ENCODE measurements at places on chromosomes 3 and 15. TPM values are rescaled to one million over a fixed set of nuclear protein-coding genes. Genes with fewer than 3 reads are reported as not detected.

DNA sequence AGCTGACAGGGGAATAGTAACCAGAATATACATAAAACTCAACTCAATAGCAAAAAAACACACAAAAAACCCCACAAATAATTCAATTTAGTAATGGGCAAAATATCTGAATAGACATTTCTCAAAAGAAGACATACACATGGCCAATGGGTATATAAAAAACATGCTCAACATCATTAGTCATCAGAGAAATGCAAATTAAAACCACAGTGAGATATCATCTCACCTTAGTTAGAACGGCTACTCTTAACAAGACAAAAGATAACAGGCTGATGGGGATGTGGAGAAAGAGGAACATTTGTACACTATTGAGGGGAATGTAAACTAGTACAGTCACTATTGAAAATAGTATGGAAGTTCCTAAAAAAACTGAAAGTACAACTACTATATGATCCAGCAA, 678.6 kb downstream of the MECOM start:
- no peak for DNase-seq

The SMAD6 gene
- total RNA-seq, result 112 TPM

The KLHL40 gene
- total RNA-seq, result not detected

The APEH gene
- total RNA-seq, result 74.1 TPM

- DNase-seq, result peak; percentile 59
Measured at GRCh38 chr3:188296761-188297612, 143.0 kb downstream of the LPP start.

DNA sequence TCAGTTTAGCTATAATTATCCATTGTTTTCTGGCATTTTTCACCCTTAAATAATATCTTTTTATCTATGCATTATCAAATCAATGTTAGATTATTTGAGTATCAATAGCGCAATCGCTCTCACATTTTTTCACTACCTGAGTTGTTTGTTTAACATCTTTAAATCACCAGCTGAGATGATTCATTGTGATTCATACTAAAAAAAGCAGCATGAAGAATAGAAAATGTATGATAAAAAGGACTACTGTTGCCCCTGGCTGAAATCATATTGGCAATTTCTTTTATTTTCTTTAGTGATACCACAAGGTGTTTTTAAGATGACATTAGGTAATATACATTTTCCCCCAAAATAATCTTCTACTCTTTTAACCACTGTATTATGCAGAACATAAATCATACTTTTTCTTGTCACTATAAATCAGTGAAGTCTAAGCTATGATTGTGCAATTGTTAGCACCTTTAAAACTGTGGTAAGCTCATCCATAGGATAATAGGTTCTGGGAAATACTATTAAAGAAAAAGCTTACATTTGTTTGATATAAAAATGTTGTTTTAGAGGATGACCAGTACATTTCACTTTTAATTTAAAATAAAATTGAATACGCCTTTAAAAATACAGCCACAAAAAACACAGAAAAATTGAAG, 889.1 kb downstream of the NAALADL2 start:
- no peak for DNase-seq

DNA sequence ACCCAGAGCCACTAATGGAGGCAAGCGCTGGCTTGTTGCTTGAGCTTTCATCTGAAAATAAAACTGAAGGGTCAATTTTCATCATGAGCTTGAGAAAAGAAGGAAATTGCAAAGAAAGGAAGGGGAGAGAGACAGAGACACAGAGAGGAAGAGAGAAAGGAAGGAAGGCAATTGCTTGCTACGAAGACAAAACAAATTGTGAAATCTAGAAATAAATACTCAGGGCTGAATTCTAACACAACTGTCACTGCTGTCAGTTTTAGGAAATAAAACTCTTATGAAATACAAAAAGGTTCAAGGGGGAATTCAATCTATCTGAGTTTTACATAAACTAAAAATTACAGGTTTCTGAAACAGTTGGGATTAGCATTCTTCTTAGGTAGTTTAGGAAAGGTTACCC, 36.7 kb downstream of the FOXP1 start:
- DNase-seq, result no peak

DNA sequence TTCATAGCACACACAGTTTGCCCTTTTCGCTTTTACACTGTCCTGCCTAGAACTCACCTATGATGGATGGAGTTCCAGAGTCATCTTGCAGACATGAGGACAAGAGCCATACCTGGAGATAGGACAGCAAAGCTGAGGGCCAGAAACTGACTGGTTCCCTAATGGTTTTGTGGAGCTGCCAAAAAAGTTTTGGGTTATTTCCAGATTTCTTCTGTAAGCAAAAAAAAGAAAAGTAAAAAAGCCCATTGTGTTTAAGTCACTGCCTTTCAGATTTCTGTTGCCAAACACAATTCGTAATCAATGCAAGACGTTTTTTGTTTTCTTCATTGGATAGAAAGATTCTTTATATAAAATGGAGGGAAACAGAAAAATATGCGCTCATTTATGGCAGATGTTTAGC, 42.4 kb upstream of the KY start:
- DNase-seq, result no peak

GRCh38 chr3:98775459-98776139, 12.5 kb downstream of the ST3GAL6 start:
- no peak for DNase-seq

The CPNE9 gene
- not detected for total RNA-seq

- no peak for DNase-seq
Measured at GRCh38 chr15:56530157-56530556, 65.2 kb upstream of the MNS1 start.

- no peak for DNase-seq
Measured at GRCh38 chr3:108079877-108080276, 11.0 kb downstream of the CD47 start.

- peak; percentile 48 for DNase-seq
Measured at GRCh38 chr3:18443665-18444594, 18.8 kb upstream of the SATB1 start.

The SLC6A6 gene
- 93.5 TPM for total RNA-seq

GRCh38 chr3:99319961-99320360, 318.4 kb upstream of the COL8A1 start:
- DNase-seq, result no peak

DNA sequence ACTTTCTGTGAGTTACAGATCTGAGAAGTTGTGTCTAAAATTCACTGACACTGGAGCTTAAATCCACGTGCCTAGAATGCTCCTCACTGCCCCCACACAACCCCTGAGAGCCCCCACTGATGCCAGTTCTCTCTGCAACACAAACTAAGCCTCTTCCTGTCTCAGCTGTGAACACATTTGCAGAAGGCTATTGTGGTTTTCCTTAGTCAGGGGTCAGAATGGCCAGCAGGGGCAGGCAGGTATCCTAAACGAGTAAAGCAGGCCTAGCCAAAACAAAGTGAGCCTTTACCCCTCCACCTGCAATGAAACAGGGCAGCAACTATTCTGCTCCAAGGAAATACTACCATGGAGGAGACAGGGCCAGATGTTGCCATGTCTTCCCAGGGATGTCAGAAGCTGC, 78.6 kb downstream of the FHIT start:
- DNase-seq, result no peak

DNA sequence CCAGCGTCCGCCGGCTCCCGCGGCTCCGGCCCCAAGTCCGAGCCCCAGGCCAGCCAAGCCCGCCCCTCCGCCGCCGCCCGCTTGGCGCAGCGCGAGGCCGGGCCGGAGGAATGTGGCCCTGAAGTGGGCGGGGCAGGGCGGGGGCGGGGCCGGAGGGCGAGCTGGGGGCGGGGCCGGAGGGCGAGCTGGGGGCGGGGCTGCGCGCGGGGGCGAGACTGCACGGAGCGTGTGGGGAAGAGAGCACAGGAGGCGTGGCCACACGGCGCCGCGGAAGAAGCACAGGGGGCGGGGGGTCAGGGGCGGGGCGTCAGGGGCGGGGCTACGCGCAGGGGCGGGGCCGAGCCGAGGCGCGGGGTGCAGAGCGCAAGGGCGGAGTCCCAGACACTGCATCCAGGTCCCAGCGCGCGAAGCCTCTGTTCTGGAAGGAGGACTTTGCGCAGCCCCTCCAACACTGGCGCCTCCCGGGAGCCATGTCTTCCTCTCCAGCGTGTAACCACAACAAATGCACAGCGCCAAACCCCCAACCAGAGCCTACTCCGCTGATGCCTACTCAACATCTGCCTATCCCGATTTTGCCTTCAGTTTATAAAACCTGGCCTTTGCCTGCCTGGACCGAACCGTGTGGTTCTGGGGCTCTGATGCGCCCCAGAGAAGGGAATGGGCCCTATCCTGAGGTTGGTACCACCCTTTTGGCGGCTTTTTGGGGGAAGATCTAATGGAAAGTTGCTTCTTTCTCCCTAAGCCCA, 105.5 kb downstream of the IQSEC1 start:
- DNase-seq, result peak; percentile 92

GRCh38 chr15:62047282-62047827, 12.9 kb downstream of the VPS13C start:
- no peak for DNase-seq

DNA sequence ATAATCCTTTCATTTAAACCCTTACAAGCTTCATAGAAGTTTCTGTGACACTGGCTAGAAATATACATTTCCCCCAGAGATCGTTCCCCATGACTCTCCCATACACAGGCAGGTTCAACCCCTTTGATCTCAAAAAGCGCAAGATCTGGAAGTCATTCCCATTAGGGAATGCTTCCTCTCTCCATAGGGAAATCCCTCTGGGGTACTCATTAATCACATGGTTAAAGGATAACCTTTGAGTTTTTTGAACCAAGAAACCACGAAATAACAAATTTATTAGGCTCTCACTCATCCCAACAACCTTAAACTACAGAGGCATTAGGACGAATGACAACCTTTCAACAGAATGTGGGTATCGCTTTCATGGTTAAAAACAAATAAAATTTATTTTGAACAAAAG, 211.9 kb upstream of the PRICKLE2 start:
- no peak for DNase-seq

The PDZRN3 gene
- total RNA-seq, result 10.1 TPM

The SKIL gene
- 40.5 TPM for total RNA-seq

The CHRM5 gene
- total RNA-seq, result not detected

- DNase-seq, result no peak
Measured at GRCh38 chr15:41307679-41308078, 24.7 kb downstream of the OIP5 start.

The USP50 gene
- total RNA-seq, result not detected

- no peak for DNase-seq
Measured at GRCh38 chr3:182309120-182309519, 484.2 kb upstream of the ATP11B start.

GRCh38 chr3:55190331-55190730, 262.5 kb upstream of the LRTM1 start:
- DNase-seq, result no peak

Measured in upper lobe of left lung (tissue), 6 donors.